RKO (cell line): ENCODE measurements at places on chromosomes 16 and 17.
A peak's percentile ranks its signal among the peaks of the same experiment; 100 is the strongest.

DNA sequence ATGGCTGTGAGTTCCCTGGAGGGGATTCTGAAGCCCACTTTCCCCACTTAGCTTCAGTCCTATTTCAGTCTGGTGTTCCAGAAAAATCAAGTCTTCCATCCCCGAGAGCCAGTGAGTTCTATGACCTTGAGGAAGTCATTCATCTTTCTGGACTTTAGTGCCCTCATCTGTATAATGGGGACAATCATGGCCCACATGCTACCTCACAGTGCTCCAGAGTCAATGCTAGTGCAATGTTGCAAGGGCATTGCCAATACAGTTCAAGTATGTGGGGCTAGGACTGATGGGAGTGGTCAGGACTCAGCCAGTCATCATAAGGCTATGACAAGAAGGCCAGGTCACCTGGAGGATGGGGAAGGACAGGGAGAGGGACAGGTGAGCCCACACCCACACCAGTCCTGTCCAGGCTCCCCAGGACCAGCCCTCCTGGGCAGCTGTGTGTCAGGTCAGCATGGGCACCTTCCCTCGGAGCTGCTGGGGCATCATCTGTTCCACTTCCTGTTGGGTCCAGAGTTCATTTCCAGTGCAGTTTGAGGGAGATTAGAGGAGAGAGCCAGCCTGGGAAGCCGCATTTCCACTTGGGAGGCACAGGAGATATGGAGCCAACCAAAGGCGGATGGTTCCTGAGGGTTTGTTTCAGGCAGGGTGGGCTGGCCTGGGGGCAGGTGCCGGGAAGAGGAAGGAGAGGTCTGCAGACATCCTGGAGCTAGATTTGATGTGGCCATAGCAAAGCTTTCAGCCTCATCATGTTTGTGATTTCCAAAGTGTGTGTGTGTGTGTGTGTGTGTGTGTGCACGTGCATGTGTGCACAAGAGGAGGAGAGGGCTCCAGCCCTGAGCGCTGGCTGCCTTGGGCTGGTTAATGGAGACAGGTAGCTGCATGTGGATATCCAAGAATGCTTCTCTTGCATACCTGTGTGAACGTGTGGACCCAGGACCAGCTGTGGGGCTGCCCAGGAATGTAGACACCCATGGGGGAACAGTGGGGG, 3.9 kb upstream of the WNT9B start:
- DNase-seq, result no peak

DNA sequence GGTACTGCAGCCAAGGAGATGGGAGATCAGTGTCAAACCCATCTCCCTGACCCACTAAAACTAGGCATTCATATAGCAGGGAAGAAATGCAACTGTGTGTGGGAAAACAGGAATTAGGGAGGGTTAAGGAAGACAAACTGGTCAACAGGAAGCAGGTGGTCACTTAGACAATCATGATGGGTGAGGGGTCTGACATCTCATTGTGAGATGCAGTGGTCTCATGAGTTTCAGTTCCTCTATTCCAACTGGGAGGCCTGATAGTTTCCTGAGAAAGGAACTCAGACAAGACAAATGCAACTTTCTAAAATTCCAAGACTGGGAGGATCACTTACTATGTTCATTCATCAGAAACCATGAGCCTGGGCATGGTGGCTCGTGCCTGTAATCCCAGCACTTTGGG, 361.4 kb upstream of the C16orf82 start:
- DNase-seq, result no peak

GRCh38 chr16:10971560-10971961, 27.2 kb downstream of the CLEC16A start:
- peak; percentile 71 for DNase-seq

GRCh38 chr16:978403-978802, 3.2 kb upstream of the SOX8 start:
- no peak for DNase-seq

DNA sequence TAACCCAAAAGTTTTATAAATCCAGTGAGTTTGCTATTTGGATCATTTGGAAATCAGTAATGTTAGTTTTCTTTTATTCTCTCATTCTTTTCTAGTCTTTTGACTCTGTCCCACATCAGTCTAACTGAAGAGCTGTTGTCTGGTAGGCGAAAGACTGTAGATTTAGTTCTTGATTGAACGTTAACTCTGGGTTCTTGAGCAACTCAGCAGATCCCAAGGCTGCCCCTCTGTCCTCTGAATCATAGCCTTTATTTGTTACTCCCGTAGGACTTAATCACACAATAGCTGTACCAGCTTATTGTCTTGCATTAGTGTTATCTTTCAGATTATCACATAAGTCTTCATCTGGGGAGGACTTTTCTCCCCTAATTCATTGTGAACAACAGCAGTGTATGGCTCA, 119.3 kb upstream of the TOM1L1 start:
- peak; percentile 14 for DNase-seq

DNA sequence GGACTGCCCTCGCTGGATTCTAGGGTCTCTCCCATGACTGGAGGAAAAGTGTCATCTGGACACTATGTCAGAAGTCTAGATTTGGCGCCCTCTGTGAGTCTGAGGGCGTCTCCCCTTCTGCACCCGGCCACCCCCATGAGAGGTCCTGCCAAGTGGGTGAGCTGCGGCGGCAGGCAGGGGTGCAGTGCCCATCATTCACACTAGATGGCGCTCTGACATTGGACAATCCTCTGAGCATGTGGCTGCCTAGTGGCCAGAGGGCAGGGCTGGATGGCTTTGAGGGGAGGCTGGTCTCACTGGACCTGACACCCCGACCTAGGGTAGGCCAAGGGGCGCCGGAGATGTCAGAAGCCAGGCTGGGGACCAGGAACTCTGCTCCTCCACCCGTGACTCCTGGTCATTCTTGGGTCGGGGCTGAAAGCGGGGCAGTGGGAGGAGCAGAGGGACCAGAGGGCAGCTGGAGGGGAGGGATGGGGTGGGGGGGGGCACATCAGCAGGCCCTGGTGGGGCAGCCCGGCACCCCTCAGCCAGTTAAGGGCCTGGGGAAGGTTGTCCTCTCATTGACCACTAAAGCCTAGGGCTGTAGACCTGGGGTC, 28.0 kb downstream of the MRM1 start:
- DNase-seq, result peak; percentile 74

DNA sequence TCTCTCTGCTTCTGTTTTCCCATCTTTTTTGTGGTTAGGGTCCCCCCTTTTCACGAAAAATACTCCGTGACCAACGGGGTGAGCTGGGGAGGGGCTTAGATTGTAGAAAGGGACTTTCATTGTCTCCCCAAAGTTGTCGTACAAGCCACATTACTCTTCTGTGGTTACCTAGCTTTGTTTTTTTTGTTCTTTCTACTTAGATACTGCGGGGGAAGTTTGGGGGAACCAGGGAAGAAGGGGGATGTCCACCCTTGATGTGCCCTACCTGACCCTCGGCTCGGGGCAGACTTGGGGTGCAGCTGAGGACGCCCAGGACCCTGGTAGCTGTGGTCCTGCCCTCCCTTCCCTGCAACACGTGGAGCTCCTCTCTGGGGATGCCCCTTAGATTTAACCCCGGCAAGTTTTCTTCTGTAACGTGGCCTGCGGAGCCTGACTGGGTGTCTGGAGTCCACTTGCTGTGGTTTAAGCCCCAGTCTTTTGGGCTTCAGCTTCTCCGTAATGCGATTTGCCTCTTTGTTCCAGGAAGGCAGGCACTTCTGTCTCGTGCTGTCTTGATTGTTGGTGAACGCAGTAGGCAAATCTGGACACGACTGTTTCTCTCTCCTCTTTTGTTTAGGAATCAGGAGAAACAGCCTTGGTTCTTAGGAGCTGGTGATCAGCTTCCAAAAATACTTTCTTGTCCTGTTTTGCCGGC, 892 bp downstream of the ABCC1 start:
- DNase-seq, result peak; percentile 54

DNA sequence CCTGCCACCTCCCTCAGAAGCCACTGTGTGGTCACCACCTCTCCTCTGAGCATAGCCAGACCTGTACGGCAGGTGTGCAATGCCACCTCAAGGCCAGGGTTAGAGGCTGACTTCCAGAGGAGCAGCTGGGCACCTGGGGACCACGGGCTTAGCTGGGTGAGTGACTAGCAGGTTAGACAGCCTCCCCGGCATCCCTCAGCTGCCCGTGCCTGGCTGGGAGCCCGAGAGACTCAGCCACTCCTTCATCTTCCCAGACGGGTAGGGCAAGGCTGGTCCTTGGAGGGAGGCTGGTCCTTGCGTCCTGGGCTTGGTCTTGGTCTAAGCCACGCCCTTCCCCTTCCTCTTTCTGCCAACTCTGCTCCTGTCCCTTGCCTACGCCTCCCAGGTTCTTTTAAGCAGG, 7.8 kb downstream of the CRHR1 start:
- no peak for DNase-seq

- DNase-seq, result no peak
Observed at GRCh38 chr16:58384437-58385055, 7.7 kb upstream of the GINS3 start.

DNA sequence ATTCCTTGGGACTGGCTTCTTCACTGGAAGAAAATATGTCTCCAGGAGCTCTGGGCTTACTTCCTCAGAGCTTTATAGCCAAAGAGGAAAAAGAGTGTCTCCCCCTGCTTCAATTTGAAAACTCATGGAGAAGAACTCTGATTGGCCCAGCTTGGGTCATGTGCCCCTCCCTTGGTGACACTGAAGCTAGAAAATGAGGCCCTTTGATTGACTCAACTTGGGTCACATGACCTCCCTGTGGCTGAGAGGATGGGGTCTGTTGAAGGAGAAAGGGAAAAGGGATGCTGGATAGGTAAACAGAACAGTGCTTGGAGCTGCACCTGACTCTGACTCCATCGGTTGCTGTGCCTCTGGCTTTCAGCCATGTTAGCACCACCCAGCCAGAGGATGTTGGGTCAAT, 70.6 kb upstream of the KSR1 start:
- DNase-seq, result no peak

DNA sequence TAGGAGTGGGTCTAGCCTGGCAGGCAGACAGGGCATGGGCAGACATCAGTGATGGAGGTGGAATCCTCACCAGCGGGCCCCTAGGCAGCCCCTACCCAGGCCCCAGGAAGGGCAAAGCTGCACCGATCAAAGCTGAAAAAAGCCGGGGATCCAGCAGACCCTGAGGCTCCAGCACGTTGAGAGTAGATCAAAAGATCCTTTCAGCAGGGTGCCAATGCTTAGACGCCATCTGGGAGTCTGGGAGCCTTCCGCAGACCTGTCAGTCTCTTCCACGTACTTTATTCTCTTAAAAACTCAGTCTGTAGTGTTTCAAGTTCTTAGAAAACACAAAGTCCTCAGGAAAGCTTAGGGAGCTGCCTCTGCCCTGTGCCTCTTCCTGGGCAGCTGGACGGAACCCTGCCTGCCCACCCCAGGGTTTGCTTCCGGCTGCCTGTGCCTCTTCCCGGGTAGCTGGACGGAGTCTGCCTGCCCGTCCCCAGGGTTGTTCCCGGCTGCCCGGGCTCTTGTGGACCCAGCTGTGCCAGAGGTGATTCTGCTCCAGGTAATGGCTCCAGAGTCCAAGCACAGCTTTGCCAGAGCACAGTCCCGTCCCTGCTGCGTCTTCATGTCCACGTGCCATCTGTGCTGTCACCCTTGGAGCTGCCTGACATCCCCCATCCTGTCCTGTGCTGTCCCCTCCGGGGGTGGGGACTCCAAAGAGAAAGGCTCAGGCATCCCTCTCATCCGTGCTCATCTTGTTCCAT, 50.8 kb upstream of the PVALEF start:
- no peak for DNase-seq

- no peak for DNase-seq
Observed at GRCh38 chr16:84559311-84559932, 55.0 kb upstream of the MEAK7 start.

GRCh38 chr17:42893359-42893758, 7.2 kb upstream of the G6PC1 start:
- DNase-seq, result no peak

GRCh38 chr17:11296994-11297393, 56.0 kb downstream of the SHISA6 start:
- DNase-seq, result peak; percentile 55

- peak; percentile 98 for DNase-seq
Observed at GRCh38 chr16:77190478-77191258, at the start of gene MON1B. Gene MON1B (plus strand): TSS chr16:77191190. CDS start chr16:77191486, 296 bp downstream.

DNA sequence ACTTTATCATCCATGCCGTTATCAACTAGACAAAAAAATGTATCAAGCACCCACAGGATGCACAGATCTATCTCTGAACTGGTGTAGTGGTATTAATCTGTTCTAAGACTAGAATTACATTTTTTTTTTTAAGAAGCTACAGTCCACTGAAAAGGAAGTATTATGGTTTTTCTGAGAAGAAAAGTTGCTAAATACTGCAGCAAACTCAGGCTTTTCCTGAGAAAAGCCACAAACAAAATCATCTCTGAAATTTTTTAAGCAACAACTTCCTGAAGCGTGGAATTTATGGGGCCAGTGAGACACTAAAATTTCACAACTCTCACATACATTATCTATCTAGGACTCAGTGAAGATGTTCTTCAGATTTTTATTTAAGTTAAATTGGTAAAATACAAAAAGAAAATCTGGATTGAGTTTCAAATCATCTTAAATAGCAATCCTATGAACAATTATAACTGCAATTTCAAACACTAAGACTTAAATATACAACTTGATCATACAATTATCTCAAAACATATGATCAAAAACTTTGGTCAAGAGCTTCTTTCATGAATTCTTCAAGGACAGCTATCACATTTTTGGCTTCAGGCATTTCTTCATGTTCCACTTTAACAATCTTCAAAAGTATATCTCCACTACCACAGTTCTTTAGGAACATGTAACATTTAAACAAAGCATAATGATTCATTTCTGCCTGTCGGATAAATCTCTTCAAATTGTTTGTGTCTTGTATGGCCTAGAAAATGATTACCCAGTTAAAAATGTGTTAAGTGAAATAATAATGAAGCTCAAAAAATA, 10.5 kb downstream of the C17orf75 start:
- DNase-seq, result no peak

- DNase-seq, result no peak
Observed at GRCh38 chr17:6567528-6568183, 11.3 kb upstream of the PITPNM3 start.

GRCh38 chr17:63332286-63332685, 113.8 kb downstream of the CYB561 start:
- no peak for DNase-seq

- no peak for DNase-seq
Observed at GRCh38 chr17:17176341-17176740, 29.8 kb downstream of the PLD6 start.
